Fibroblast of mammary gland (primary cell): ENCODE measurements at places on chromosomes 16 and 17.

- DNase-seq: no peak
Observed at GRCh38 chr16:56298948-56299596, 107.8 kb downstream of the GNAO1 start.

GRCh38 chr17:71203953-71204352 is 916.9 kb upstream of the SOX9 start:
- DNase-seq: peak; percentile 43

DNA sequence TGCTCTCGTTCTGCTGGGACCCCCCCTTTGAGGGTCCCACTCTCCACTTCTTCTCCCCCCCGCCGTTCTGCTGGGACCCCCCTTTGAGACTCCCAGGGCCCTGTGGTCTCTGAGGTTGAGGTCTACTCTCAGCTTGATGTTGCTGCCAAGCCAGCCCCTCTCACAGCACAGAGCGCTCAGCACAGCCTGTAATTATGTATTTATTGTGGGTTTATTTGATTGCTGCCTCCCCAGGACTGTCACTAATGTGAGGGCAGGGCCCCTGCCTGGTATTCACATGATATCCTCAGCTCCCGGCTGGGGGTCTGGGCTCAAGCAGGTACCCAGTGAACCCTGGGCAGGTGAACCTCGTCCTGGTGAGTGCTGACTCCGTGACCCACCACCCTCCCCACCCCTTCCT is 35.4 kb downstream of the ACTG1 start:
- no peak for DNase-seq

- no peak for DNase-seq
Observed at GRCh38 chr16:14196011-14196410, 124.9 kb downstream of the MRTFB start.

- no peak for DNase-seq
Observed at GRCh38 chr16:21179983-21180365, 21.5 kb downstream of the LDAF1 start.

DNA sequence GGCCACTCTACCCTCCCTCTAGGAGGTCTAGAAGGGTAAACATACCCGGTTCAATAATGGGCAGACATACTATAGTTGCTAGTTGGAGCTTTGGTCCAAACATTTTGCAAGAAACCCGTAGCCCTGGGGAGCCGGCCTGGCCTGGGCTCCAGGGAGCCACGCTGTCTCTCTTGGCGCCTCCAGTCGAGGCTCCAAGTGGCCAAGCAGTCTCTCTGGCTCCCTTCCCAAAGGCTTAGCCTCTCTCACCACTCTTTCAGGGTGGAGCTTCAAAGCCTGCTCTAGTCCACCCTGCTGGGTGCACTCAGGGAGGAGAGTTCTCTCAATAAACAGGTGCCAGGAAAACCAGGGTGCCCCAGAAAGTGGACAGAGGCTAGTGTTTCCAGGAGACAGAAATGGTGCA is 32.2 kb downstream of the RCVRN start:
- no peak for DNase-seq

- no peak for DNase-seq
Observed at GRCh38 chr17:1041746-1042145, 44.8 kb downstream of the TIMM22 start.

- no peak for DNase-seq
Observed at GRCh38 chr16:29985271-29985811, 10.1 kb downstream of the HIRIP3 start.

DNA sequence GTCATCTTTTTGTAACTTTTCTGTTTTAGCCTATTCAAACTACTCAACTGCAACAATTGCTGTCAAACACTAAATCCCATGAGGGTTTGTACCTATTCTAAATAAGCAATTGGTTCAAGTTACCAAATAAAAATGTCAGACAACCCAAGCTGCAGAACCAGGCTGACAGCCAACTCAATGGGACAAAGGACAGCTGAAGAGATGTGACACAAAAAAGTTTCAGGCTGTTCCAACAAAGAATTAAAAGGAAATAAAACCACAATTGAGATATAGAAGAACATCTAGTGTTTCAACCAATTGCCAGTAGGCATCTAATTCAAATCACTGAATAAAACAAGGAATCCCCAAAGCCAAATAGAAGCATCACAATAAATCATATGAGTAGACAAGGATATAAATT is 49.3 kb downstream of the GRB7 start:
- no peak for DNase-seq
